Stimulated activated CD8-positive, alpha-beta memory T cell treated with anti-CD3 and anti-CD28 coated beads, Interleukin-4, amount 100 ng/mL, for 1 hour (primary cell): ENCODE measurements at places on chromosomes 12 and 14.

- no peak for DNase-seq
These were observed 7.1 kb upstream of the TMEM30B start for GRCh38 chr14:61288228-61288627.

GRCh38 chr12:122517877-122518276 is 8.9 kb downstream of the RSRC2 start:
- no peak for DNase-seq

- DNase-seq: peak; percentile 42
These were observed 5.8 kb upstream of the SLC48A1 start for GRCh38 chr12:47767216-47767724.

GRCh38 chr12:70484464-70484863 is 118.4 kb downstream of the KCNMB4 start:
- DNase-seq: no peak
